CD4-positive, alpha-beta T cell treated with Interleukin-6 at 100 ng/mL for 8 hours (primary cell): ENCODE measurements at places on chromosomes 12 and 14.

DNA sequence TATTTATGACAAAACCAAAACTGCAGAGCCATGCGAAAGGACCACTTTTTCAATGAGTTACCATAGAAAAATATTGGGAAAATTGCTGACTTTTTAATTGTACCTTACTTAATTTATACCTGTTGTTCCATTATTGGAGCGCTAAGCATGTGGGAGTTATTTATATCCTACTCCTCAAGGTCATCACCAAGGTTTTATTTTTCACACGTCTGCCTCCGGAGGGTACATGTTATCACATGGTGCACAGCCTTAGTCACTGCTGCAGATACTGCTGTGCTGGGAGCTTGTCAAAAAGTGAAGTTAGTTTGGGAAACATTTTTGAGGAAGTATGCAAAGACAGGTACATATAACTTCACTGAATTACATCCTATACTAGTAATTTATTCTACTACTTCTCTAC, 1444.3 kb downstream of the AACS start:
- DNase-seq, result no peak

- DNase-seq, result peak; percentile 77
Observed at GRCh38 chr14:77032844-77033621, 4.5 kb upstream of the IRF2BPL start.

DNA sequence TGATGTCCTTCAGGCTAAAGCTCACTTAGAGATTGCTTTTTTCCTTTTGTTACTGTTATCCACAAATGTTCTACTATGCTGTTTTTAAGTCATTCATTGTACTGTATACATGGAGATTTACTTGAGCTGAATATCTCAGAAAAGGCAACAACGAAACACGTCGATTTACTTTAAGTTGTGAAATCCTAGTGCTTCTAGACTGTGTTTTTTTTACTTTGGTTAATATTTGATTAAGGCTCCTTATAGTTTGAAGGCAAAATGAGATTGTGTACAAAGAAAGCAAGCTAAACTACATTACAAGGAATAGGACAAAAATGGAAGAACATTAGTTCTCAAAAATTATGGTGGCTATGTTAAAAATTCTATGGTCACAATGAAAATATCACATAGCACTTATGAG, 114.5 kb downstream of the SLC35F4 start:
- DNase-seq, result no peak

GRCh38 chr12:92025462-92026207, 120.0 kb downstream of the BTG1 start:
- no peak for DNase-seq

GRCh38 chr14:64725879-64726584, 21.8 kb downstream of the PLEKHG3 start:
- DNase-seq, result no peak

DNA sequence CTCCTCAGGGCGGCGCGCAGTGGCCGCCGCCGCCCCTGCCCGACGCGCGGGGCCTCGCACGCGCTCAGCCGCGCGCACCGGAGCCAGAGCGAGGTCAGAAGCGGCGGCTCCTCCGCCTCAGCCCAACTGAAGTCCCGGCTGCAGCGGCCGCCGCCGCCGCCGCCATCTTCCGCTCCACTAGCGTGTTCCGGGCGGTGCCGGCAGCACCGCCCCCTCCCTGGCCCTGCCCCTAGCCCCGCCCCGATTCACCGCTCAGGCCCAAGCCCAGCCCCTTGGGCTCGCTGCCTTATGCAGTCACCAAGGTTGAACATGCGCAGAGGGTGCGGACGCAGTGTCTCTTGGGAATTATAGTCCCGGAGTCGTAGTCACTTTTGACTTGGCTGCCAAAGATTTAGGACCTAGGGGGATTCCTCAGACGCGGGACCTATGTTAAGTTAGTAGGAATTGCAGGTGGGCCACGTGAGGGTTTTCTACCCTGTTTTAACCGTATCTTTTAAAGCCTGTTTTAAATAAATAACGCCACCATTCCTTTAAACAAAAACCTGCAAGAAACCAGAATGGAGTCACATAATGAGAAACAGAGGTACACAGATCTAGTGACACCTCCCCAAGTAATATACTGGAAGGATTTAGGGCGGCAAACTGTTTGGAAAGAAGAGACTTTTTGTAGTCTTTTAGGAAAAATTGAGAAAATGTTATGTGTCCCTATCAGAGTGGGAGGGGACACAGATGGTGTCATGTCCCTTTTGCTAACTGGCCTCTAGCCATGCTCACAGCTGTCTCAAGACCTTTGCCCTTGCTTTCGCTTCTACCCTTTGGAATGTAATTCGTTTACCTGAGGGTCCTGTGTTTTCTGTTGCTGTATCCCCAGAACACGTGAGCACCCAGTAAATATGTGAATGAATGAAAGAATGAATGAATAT, at the start of gene PPTC7:
PPTC7 (minus strand) TSS at position 182 of the 923 bp plus-strand sequence. CDS start 287 bp downstream, outside the sequence.
- peak; percentile 96 for DNase-seq

- DNase-seq, result no peak
Observed at GRCh38 chr14:90575336-90575735, 178.5 kb downstream of the CALM1 start.

- DNase-seq, result peak; percentile 93
Observed at GRCh38 chr12:401235-402028, at the start of gene CCDC77. Gene CCDC77, plus strand, starts transcription at chr12:401644. Its CDS starts 7,740 bp downstream, at chr12:409384.

- no peak for DNase-seq
Observed at GRCh38 chr12:47340411-47341015, 260.8 kb upstream of the AMIGO2 start.

GRCh38 chr14:75298187-75298965, 19.7 kb downstream of the FOS start:
- no peak for DNase-seq

DNA sequence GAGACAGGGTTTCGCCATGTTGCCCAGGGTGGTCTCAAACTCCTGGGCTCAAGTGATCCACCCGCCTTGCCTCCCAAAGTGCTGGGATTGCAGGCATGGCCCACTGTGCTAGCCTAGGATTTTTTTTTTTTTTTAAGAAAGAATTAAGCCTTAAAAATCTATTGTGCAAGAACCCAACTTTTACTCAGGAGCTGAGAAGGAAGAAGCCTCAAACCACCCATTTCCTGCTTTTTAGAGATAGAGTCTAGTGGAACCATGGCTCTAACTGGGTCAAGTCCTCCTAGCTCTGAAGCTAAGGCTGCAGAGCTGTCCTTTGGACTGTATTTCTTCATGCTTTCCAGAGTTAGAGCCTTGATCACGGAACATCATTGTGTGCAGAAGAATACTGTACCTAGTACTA, 1.3 kb upstream of the TSFM start:
- peak; percentile 36 for DNase-seq

DNA sequence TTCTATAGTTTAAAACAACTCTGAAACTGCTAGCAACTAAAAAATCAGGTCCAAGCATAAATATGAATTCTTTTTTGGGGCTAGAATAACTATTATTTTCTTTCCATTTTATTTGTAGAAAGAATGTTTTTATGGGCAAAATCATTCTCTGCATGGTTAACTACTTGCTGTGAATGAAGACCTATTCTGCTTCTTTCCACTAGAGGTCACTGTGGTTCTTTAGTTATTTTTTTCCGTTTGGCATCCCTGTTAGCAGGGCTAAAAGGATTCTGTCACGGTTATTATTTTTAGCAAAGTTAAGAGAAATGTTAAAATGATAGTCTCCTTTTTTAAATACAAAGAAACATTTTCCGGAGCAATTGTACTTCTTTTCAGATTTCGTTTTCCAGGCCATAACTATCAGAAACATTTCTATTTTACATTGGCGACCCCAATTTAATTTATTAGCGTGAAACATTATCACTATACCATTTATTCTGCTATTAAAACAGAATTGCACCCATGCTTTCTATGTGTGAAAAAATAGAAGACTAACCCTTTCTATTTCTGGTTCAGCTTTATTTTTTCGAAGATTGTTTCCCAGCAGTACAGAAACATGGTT, 404.8 kb downstream of the ATP23 start:
- no peak for DNase-seq

DNA sequence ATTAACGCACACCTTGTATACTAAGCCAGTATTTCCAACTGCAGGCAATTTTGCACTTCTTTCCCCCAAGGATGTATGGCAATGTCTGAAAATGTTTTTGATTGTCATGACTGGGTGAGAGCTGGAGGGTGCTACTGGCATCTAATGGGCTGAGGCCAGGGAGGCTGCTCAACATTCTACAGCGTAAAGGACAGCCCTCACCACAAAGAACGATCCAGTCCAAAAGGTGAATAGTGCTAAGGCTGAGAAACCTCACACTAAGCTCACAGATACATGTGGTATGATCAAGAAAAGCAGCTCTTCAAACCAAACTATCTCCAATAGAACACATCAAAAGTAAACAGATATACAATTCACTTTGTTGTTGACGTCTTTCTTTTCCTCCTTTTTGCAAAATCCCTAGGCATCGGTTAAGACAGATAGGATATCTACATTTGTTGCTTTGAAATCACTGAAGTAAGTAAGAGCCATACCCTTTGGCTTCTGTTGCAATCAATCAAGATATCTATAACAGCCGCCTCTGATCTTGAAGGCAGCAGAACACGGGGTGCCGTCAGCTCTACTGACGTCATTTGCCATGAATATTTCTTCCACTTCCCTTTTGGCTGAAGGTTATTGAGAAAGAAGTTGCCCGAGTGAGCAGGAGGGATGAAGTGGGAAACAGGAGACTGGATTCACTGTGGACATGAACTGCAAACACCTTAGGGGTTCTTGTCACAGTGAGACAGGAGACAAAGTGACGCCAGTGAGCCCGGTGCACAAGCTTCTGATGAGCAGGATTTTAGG, 218.3 kb downstream of the FOXN3 start:
- no peak for DNase-seq

GRCh38 chr12:57162553-57163125, 15.2 kb upstream of the LRP1-AS start:
- DNase-seq, result no peak

- no peak for DNase-seq
Observed at GRCh38 chr12:6964605-6965025, 5.8 kb downstream of the PHB2 start.

- no peak for DNase-seq
Observed at GRCh38 chr12:97452230-97452629, 10.4 kb upstream of the RMST start.

- no peak for DNase-seq
Observed at GRCh38 chr14:23572524-23572828, 4.9 kb upstream of the AP1G2 start.

DNA sequence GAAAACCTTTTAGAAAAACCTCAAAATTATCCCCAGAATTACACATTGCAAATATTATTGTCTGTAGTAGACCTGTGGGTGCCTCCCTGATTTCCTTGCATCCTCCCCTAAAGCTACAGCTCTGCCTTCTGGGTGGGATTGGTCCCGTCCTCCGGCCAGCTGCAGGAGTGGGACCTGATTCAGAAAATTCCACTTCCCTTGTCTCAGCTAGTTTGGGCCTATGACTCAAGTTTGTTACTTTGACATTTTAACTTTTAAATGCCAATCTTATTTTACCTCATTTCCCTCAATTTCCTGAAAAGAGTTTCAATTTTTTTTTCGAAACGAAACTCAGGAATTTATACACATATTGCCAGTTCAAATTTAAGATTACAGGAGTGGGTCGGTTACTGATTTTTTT, 13.2 kb upstream of the SLC41A2 start:
- DNase-seq, result no peak

DNA sequence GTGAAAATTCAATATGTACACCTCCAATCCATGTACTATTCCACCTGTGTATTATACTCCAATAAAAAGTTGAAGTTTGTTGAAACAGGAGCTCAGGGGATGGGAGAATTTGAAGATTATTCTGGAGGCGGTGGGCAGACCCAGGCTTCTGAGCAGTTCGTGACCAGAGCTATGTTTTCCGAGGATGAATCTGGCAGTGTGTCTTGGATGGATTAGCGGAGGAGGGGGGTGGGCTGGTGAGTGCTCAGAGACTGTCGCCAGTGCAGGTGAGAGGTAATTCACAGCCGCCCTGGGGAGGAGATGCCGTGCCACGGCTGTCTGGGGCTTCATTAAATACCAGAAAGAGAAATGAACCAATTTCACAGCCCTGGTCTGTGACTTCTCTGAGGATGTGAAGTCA, 283.0 kb upstream of the RTL1 start:
- no peak for DNase-seq

DNA sequence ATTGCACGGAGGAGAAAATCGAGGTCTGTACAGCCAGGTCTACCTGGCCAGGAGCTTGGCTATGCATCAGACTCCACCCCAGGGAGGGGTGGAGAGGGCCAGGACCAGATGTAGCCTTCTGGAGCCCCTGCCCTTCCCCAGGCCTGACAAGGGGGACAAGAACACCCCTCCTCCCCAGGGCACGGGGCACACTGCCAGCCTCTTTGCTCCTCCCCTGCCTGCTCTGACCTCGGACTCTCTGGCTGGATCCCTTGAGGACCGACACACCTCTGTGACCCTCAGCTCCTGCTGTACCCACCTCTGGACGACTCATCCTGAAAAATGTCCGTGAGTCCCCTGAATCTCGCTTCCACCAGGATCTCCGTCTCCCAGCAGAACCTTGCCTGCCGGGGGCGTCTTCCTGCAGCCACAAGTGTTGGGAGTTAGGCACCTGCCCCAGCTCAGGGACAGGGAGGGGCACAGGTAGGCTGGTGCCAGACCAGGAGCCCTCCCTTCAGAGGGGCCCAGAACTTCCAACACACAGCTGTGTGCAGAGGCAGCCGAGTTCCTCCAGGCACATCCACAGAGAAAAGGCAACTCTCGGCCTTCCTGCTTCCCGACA, 21.8 kb downstream of the AHNAK2 start:
- DNase-seq, result no peak

GRCh38 chr14:22379727-22380126, 209.3 kb downstream of the DAD1 start:
- no peak for DNase-seq

DNA sequence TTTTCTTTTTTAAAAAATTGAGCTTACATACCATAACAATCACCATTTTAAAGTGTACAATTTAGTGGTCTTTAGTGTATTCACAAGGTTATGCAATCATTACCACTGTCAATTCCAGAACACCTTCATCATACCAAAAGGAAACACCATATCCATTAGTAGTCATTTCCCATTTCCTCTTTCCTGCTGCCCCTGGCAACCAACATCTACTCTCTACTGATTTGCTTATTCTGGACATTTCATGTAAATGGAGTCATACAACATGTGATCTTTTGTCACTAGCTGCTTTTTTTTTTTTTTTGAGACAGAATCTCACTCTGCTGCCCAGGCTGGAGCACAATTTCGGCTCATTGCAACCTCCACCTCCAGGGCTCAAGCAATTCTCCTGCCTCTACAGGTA, 66.8 kb upstream of the CFL2 start:
- no peak for DNase-seq

DNA sequence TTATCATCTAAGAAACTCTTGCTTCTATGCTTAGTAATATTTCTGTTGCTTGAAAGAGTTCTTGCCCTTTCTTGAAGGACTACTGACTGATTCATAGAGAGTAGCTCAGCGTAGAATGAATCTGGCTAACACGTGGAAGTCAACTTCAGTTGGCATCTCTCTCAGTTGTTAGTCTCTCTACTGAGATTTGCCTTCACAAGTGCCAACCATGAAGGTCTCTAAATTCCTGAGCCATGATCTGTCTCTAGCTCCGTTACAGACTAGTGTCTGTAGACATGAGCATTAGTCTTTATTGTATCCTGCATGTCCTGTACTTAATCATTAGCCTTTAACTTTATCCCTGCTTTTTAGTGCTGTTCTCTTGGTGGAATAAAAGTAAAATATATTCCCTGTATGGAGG, 19.1 kb upstream of the ALX1 start:
- no peak for DNase-seq
